ENCODE measurements at places on chromosomes 1 and 21.

DNA sequence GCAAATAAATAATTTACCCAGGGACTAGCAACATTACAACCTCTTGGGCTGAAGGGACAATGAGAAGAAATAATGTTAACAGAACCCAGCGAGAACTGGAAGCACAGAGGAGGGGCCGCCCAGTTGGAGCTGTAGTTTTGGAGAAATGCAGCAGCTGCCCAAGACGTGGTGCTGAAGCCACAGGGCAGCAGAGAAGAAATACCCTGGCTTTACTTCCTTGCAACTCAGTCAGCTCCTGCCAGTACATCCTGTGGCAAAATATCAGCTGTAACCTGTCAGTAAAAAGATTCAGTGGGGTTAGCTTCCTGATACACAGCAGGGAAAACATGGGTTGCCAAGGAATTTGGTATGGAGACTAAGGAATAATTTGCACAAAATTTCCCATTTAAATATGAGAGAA, 283.6 kb upstream of the USP25 start:
- peak; percentile 29 for DNase-seq

DNA sequence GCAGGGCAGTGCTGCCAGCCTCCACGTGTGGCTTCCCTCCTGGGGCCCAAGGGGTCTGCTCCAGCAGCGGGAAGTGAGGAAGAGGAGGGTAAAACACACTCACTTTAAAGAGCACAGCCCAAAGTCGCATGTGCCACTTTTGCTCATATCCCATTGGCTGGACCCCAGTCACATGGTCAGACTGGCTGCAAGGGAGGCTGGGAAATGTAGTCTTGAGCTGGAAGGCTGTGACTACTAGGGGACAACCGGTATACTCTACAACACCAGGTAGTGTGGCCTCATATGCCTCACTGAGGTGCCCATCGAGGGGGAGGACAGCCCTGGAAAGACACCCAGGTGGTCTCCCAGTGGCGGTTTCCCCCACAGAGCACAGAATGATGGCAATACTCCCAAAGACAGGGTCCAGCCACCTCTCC, 45.2 kb downstream of the CAMK2N1 start:
- DNase-seq: peak; percentile 15

- DNase-seq: no peak
Observed at GRCh38 chr1:67142931-67143330, 8.2 kb upstream of the C1orf141 start.

GRCh38 chr1:115655306-115655663, 13.5 kb downstream of the VANGL1 start:
- no peak for DNase-seq

DNA sequence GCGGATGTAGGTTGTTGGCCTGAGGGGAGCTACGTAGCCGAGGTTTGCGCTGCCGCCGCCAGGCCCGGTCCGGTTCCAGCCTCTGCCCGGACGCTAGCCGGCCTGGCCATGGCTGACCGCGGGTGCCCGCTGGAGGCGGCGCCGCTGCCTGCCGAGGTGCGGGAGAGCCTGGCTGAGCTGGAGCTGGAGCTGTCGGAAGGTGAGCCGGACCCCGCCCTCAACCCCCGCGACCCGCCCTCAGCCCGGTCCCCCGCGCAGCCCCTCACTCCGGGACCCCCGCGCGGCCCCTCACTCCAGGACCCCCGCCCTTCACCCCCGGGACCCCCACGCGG, 299 bp downstream of the DIP2A start:
- DNase-seq: no peak

GRCh38 chr1:210244746-210245367, 12.3 kb downstream of the SERTAD4 start:
- DNase-seq: no peak

GRCh38 chr1:29490204-29490934, 254.0 kb downstream of the PTPRU start:
- DNase-seq: no peak

- DNase-seq: no peak
Observed at GRCh38 chr1:24052220-24052619, 59.7 kb downstream of the MYOM3 start.

- DNase-seq: no peak
Observed at GRCh38 chr1:12478612-12478985, 139.4 kb downstream of the DHRS3 start.

DNA sequence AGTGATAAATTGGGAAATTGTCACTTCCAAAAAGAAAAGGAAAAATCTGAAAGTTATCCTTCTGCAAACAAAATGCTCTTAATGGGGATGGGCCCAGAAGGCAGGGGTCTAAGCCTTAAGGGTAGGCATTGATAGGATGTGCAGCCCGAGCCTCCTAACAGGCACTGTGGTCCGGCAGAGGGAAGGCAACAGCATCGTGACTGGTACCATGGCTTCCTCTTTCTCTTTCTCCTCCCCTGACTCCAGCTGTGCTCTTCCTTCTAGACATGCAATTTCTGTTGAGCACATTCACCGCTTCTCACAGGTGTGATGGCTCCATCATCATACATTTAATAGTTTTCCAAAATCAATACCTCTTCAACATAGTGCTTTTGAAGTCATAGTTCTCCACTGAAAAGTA, 91.5 kb downstream of the SELENOF start:
- DNase-seq: no peak

DNA sequence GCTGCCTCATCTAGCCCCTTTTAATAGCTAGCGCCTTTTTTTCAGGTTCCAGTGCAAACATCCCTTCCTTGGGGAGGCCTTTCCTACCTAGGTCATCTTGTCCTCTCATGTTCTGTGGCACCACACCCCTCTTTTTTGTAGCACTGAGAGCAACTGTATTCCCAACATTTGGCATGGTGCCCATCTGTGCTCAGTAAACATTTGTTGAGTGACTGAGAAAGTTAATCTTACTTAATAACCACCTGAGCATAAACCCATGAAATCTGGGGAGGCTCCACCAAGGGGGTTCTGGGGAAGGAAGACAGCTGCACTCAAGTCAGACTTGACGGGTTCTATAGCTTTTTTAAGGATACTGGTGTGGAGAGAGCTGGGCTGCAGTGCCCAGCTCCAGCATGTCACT, 90.0 kb downstream of the NOS1AP start:
- no peak for DNase-seq

- no peak for DNase-seq
Observed at GRCh38 chr1:12434174-12434573, 183.8 kb downstream of the DHRS3 start.

DNA sequence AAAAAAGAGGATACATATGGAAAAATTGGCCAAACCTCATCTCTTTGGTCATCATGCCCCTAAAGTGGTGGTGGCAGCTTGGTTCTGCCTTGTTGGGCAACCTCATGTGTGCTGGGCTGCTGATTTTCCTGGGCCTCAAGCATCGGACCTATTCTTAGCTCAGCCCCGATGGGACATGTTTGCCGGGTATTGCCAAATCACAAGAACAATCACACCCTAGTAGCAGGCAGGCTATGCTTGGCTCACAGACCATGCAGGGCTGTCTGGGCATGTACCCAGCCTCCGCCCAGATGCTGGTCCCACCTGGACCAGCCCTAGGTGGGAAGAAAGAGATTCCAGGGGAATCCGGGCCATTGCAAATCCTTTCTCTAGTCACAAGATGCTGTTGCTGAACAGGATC, 189.4 kb upstream of the FGGY start:
- DNase-seq: no peak

Measured in inflammatory macrophage treated with lipopolysaccharide for 1 hour (primary cell).